NCI-H524 treated with DMSO at 0.1 percent for 48 hours (cell line): ENCODE measurements at places on chromosomes 2 and 18.

- DNase-seq = no peak
These were observed 49.4 kb upstream of the MCFD2 start for GRCh38 chr2:46964835-46965560.

GRCh38 chr2:168190590-168191336 lies 56.6 kb downstream of the STK39 start:
- DNase-seq = no peak

DNA sequence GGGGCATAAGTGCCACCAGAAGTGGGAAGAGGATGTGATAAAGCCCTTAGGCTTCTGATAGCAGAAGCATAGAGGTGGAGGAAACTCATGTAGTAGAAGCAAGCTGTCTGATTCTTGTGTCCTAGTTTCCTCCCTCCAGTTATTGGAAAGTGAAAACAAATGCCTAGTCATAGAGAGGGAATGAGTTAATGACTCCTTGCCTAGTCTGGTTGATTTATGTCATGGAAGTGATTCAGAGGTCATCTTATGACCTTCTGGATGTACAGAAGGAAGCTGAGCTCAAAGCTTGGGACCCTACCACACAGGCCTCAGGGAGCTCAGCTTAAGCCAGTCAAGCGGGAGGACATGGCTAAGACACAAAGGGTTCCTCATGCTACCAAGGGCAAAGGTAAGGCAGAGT lies 232.2 kb downstream of the THSD7B start:
- DNase-seq = no peak

DNA sequence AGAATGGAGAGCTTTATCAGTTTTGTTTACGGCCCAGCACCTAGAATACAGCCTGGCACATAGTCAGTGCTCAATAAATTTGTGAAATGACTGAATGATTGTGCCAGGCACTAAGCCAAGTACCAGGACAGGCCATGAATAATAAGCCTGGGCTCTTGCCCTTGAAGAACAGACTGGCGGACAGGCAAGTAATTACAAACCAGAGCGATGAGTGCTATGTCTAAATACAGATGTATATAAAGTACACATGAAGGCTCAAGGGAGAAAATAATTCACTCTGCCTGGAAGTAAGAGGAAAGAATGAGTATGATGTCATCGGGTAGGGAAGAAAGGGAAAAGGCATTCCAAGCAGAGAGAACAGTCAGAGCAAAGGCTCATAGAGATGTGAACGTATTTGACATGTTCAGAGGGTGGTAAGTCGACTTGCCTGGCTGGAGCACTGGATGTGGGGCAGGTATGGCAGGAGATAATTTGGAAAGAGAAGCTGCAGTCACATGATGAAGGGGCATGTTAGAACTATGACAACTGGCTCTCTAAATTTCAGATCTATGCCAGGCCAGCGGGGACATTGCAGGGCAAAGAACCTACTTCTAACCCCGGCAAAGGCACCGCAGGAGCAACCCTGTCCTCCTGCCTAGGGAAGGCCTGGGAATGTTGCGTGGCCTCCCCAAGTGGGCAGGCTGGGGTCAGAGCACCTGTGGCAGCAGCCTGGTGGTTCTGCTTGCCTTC lies 119.1 kb upstream of the STPG4 start:
- DNase-seq = no peak

DNA sequence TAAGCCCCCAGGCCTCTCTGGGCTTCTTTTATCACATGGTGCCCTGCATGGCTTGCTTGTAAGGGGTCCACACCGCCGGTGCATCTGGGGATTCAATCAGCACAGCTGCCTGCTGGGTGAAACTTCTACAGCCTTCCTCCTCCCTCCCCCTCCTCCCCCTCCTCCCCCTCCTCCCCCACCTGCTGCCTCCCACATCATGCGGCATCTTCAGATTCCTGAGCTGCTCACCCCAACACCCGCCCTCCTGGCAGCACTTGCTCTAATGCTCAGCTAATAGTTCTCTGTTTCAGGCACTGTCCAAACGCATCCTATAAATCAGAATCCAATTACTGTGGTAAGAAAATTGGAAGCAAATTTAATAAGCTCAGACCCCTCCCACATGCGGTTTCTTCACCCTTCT lies 150.7 kb downstream of the GALNT14 start:
- no peak for DNase-seq

DNA sequence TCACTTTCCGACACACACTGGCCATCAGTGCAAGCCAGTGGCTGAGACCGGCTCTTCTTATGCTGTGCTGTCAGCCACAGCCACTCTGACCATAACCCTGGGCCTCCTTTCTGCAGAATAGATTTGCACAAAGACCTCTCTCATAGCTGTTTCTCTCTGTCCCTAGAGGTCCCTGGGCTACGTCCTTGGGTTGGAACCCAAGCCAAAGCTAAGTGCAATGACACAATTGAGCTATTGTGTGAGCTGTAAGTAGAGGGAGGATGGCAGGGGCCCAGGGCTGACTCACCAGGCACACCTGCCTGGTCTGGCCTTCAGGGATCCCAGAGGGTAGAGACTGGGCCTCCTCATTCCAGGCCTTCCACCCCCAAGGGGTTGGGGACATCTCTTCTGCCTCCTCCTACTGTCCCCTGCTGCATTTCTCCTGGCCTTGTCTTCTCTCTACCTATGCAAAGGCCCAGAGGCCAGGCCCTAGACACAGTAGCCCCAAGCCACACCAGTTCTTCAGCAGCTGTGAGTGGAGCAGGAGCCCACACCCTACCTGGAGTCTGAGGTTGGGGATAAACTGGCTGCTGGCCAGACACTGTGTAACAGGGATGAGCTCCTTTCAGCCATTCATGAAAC lies 174.6 kb downstream of the NCK2 start:
- no peak for DNase-seq

GRCh38 chr2:78029392-78029995 lies 507.3 kb upstream of the LRRTM4 start:
- DNase-seq = no peak

DNA sequence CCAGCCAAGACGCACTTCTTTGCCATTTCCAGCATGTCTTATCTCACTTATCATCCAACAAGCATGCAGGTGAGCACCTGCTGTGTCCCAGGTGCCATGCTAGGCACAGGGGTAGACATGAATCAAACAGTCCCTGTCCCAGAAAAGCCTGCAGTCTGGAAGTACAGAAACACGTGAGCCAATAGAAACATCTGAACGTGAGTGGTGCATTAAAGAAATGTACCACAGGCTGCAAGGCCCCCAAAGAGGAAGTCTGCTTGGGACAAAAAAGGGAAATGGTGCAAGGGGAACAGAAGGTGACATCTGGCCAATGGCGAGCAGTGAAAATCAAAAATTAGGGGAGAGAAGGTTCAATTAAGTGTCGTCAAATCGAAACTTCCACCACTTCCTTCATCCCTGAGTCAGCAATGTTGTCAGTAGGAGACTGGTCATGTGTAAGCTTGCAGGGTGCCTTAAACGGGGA lies 17.6 kb upstream of the TMEM247 start:
- DNase-seq = no peak

DNA sequence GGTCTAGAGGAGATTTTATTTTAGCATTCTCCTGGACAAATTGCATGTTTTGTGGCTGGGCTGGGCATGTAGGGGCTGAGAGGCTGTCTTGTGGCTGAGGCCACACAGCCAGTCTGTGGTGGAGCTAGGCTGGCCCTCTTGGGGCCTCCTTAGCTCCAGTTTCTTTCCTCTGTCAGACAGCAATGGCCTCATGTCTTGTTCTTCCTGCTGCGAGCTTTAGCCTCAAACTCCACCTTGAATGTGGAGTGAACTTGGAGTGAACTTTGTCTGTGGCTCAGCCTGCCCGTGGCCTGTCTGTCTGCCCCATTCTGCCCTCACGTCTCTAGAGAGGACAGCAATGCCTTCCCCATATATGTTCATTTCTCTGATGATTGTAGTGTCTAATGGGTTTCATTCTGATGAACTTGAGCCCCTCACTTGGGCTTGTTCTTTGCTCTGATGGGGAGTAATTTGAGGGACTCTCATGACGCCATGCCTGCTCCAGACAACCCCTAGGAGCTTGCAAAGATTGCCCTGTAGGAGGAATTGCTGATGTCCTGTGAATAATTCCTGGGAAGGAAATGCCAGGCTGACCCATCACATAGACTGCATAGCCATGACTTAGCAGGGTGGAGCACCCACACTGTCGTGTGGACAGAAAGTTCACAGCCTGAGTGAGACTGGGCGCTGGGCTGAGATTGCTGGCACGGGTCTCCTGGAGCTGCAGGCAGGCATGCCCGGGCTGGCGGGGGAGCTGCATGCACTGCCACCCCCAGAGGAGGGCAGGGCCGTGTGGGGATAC lies 42.6 kb downstream of the ASAP2 start:
- DNase-seq = no peak

DNA sequence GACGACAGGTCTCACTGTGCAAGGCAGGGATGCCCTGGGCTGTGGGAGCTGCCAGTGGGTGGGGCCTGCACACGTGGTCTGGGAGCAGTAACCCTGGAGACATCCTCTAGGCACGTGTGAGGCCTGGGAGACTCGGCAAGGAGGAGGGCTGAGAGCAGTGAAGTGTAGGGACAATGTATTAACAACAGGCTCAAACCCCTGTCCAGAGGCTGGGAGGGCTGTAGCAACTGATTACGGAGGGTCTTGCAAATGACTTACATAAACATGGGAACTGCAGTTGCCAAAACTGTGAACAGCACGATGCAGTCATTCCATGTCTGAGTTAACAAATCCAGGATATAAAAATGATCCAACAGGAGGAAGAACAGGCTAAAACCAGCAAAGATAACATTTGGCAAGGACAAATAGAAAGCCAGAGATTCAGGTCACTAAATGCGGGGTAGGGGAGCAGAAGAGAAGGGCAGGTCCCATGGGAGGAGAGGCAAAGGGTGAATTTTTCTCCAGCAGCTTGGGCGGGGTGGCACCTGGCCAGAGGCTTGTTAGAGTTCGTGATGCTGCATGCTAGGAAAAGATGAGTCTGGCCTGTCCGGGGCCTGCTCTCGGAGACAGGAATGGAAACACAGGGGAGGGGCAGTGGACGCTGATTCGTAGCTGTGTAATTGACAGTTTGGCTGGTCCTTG lies 44.9 kb downstream of the CYP27C1 start:
- DNase-seq = no peak

DNA sequence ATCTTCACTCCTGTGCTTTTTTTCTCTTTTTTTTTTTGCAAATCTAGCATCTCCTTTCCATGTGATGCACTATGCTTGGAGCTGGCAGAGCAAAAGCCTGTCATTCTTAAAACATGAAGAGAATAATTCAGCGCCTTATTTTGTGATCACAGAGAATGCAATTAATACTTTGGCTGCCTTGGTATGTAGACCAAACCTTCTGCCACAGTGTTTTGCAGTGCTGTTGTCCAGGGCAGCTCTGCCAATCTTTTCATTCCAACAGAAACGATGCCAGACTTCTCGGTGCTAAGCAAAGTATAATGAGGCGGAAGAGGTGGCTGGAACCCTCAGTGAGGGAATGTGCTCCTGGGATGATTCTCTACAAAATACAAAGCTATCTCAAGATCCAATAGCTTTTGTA lies 25.6 kb downstream of the BCL2 start:
- no peak for DNase-seq

- no peak for DNase-seq
These were observed 856.3 kb downstream of the SUCLG1 start for GRCh38 chr2:83602753-83603152.
